ENCODE measurements at places on chromosomes 12 and 14. TPM values are rescaled to one million over a fixed set of nuclear protein-coding genes. Genes with fewer than 3 reads are reported as not detected.

- no peak for DNase-seq
- H3K27ac ChIP-seq = no peak overlapping the region
- no peaks in the 10 kb centered on the region for H3K36me3 ChIP-seq
- H3K4me1 ChIP-seq = peaks cover 6% of the 10 kb centered on the region
- H3K4me3 ChIP-seq = no peak overlapping the region
These were observed 154.9 kb upstream of the PZP start for GRCh38 chr12:9363145-9363544.

DNA sequence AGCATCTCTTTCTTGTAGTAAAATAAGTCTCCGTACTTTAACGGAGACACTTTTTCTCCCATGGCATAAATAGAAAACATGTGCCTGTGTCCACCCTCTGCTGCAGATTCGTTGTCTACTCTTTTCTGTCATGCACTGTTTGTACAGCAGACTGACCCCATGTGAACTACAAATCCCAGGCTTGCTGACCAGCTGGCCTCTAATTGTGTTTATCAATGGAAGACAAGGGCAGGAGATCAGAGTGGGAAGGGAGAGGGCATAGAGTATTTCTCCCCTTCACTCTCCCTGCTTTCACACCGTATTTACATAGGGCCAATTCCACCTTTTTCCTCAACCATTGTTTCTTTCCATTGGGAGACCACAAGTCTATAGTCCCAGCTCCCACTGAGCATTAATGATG lies 31.0 kb upstream of the TMTC2 start:
- no peak overlapping the region for H3K4me3 ChIP-seq
- H3K36me3 ChIP-seq = no peaks in the 10 kb centered on the region
- no peaks in the 10 kb centered on the region for H3K27me3 ChIP-seq
- no peak overlapping the region for H3K27ac ChIP-seq
- DNase-seq = no peak

GRCh38 chr12:81759190-81760051 lies at the start of gene PPFIA2:
Gene PPFIA2 (minus strand): TSS chr12:81759350.
- H3K27me3 ChIP-seq = peaks cover 35% of the 10 kb centered on the region
- peak within 1 kb of the TSS; percentile 80 for H3K4me3 ChIP-seq
- DNase-seq = no peak
- H3K27ac ChIP-seq = no peak within 1 kb of the TSS

- DNase-seq = no peak
- peaks cover 10% of the 10 kb centered on the region for H3K36me3 ChIP-seq
- no peak overlapping the region for H3K27ac ChIP-seq
- H3K27me3 ChIP-seq = no peaks in the 10 kb centered on the region
- no peaks in the 10 kb centered on the region for H3K4me1 ChIP-seq
These were observed 168.7 kb downstream of the AEBP2 start for GRCh38 chr12:19608039-19608438.

DNA sequence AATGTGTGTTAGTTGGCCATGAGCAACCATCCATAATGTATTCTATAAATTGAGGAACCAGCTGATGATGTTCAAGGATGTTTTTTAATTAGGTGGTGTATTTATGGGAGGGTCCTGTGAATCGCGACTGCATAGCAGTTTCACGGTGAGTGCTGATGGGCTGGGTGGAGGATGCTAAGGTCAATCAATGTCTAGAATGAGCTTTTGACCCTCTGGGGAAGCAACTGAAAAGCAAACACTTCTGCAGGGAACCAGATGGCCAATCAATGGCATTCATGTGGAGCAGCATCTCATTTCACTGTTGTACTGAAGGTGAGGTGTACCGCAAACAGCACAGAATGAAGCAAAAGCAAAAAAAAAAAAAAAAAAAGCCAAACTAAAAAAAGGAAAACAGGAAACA lies 676.1 kb upstream of the TMEM132C start:
- no peaks in the 10 kb centered on the region for H3K36me3 ChIP-seq
- no peak for DNase-seq
- no peak overlapping the region for H3K4me3 ChIP-seq

- no peak for DNase-seq
- no peaks in the 10 kb centered on the region for H3K36me3 ChIP-seq
- peaks cover 17% of the 10 kb centered on the region for H3K4me1 ChIP-seq
- no peak overlapping the region for H3K27ac ChIP-seq
- no peaks in the 10 kb centered on the region for H3K27me3 ChIP-seq
These were observed 4.2 kb downstream of the NOC4L start for GRCh38 chr12:132148368-132149045.

GRCh38 chr12:91744597-91744996 lies 401.0 kb downstream of the BTG1 start:
- DNase-seq = no peak
- no peak overlapping the region for H3K27ac ChIP-seq
- H3K4me1 ChIP-seq = no peaks in the 10 kb centered on the region
- H3K4me3 ChIP-seq = no peak overlapping the region

DNA sequence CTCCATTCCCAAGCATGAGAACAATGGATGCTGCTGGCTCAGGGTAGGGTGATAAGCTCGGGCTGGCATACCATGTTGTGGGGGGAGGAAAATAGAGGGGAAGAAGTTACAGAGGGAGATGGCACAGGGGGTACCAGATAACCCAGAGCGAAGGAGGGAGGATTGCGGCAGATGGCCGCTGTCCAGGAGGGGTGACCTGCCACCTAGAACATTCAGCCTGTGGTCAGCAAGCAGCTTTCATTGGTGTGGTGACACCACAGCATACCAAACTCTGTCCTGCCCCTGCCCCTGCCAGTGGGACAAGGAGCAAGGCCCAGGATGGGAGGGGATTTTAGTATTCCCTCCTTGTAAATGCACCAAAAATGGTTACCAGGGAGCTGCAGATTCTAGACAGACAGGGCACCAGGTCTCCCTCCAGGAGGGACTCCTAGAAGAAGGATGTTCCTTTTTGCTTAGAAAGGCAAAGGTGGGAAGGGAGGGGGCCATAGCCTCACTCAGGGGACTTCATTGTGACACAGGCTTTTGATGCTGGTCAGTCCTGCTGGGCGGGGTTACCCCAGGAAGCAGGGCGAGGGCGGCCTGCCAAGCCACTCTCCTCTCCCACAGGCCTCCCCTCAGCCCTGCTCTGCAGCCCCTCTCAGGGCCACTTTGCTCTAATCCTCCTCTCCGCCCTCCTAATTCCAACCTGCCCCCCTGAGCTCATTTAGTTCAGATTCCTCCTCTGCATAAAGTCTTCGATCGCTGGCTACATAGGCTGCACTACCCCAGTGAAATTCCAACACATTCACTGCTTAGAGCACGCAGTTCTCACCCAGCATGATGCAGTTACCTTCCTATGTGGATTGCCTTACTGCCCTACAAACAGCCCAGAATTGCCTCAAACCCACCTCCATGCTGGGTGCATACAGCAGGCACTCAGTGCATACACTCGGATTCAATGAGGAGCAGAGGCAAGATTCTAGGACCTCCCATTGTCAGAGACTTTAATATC lies 36.0 kb upstream of the PLEKHG6 start:
- DNase-seq = no peak
- no peak overlapping the region for H3K4me3 ChIP-seq
- no peaks in the 10 kb centered on the region for H3K36me3 ChIP-seq
- H3K27me3 ChIP-seq = no peaks in the 10 kb centered on the region
- H3K4me1 ChIP-seq = peaks cover 12% of the 10 kb centered on the region
- no peak overlapping the region for H3K27ac ChIP-seq

DNA sequence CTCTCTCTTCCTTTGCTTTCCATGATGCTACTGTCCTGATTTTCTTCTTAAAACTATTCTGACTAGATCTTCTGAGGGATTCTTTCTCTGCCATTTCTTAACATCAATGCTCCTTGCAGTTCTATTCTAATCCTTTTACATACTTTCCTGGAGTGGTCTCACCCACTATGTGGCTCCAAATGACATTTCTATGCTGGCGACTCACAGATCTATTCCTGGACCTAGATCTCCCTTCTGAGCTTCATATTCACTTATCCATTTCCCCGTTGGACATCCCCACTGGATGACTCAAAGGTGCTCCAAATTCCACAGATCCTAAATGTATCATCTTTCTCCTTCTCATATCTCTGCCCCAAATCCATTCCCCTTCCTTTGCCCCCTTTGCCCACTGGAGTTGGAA lies 4.1 kb downstream of the TEP1 start:
- peaks cover 23% of the 10 kb centered on the region for H3K4me1 ChIP-seq
- H3K27me3 ChIP-seq = no peaks in the 10 kb centered on the region
- peaks cover 34% of the 10 kb centered on the region for H3K36me3 ChIP-seq

- no peak overlapping the region for H3K4me3 ChIP-seq
- H3K36me3 ChIP-seq = no peaks in the 10 kb centered on the region
- DNase-seq = no peak
- H3K27ac ChIP-seq = no peak overlapping the region
- peaks cover 7% of the 10 kb centered on the region for H3K4me1 ChIP-seq
- no peaks in the 10 kb centered on the region for H3K27me3 ChIP-seq
These were observed 1.5 kb upstream of the SLC25A47 start for GRCh38 chr14:100321473-100322137.

DNA sequence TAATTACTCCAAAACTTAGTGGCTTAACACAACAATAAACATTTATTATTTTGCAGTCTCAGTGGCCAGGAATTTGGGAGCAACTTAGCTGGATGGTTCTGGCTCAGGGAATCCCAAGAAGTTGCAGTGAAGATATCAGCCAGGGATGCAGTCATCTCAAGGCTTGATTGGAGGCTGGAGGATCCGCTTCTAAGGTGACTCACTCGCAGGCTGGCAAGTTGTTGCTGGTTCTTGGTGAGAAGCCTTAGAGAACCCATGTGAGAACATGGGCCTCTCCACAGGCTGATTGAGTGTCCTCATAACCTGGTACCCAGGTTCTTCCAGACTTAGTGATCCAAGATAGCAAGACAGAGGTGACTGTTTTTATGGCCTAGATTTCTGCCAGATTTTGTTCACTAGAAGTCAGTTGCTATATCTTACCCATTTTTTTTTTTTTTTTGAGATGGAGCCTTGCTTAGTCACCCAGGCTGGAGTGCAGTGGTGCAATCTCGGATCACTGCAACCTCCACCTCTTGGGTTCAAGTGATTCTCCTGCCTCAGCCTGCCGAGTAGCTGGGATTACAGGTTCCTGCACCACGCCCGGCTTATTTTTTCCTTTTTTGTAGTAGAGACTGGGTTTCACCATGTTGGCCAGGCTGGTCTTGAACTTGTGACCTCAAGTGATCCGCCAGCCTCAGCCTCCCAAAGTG lies 32.5 kb downstream of the BRMS1L start:
- H3K36me3 ChIP-seq = peaks cover 25% of the 10 kb centered on the region
- H3K4me3 ChIP-seq = no peak overlapping the region
- no peaks in the 10 kb centered on the region for H3K4me1 ChIP-seq
- no peak for DNase-seq

DNA sequence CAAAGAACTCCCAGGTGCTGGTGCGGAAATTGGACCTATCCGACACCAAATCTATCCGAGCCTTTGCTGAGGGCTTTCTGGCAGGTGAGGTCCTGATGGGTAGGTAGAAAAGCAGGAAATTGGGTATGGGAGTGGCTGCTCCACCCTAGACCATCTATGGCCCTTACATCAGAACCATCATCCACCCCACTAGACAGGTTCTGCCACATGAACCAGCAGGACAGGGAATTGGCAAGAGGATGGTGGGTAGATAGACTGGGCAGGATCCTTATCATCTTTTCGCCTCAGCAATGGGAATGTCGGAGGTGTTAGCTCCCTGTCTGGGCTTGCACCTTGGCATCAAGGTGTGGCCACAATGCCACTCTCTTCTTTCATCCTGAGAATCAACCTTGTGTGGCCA lies 23.5 kb downstream of the RDH12 start:
- H3K4me1 ChIP-seq = peaks cover 3% of the 10 kb centered on the region
- H3K27me3 ChIP-seq = peaks cover 92% of the 10 kb centered on the region
- no peak for DNase-seq
- H3K36me3 ChIP-seq = no peaks in the 10 kb centered on the region
- no peak overlapping the region for H3K27ac ChIP-seq
- no peak overlapping the region for H3K4me3 ChIP-seq

DNA sequence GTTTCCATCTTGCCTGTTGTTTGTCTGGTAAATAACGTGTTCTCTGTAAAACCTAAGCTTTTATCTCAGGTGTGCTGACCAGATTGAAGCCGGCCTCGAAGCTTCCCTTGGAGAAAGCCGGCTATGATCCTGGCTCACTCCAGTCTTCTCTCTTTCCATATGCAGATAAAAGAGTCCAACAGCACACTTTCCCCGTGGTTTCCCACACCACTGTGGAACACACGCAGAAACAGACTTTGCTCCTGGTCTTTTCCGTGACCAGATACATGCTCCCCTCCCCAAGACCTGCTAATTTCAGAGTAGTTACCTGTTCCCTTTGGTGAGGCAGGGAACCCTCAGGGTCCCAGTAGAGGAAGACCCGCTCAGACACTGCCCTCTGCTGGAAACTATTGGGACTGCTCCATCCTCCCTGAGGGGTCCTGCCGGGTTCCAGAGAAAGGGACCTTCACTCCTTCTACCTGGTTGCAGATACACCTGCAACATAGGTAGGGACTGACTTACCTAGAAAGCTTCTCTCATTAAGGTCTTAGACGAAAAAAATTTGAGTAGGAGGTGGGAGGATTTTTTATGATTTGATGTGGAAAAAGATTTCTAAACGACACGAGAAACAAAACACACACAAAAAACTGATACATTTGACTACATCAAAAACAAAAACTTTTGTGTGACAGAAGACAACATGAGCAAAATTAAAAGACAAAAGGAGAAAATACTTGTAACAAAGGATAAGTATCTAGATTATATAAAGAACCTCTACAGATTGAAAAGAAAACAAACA lies 415.4 kb upstream of the CCDC196 start:
- no peaks in the 10 kb centered on the region for H3K36me3 ChIP-seq
- H3K4me1 ChIP-seq = no peaks in the 10 kb centered on the region
- no peaks in the 10 kb centered on the region for H3K27me3 ChIP-seq
- no peak overlapping the region for H3K27ac ChIP-seq

GRCh38 chr14:63178912-63179311 lies 25.3 kb upstream of the RHOJ start:
- DNase-seq = no peak
- H3K27ac ChIP-seq = no peak overlapping the region
- no peaks in the 10 kb centered on the region for H3K36me3 ChIP-seq
- H3K4me1 ChIP-seq = peaks cover under 1% of the 10 kb centered on the region

DNA sequence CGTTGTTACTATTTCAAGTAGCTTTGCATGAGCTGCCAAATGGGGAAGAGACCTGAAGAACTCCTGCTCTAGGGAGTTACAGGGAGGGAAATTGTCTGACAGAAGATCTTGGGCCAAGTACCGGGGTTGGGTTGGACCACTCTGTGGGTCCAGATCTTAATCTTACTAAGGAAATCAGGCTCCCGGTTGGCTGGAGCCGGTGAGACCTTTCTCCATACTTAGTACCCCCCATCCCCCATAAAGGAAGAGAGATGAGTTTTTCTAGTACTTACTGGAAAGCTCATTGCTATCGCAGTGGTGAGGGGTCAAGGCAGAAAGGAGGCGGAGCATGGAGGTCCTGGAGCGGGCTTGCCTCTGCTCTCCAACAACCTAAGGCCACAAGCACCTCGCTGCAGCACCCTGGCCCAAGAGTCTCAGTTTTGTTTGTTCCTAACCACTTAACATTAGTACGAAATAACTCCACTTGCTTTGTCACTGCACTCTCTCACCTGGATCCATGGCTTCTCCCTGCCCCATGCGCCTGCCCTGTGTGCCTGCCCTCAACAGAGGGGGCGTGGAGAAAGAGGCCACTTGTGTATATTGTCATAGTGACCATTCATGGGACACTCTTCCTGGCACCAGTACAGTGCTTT lies 6.8 kb upstream of the UNC119B start:
- H3K27me3 ChIP-seq = no peaks in the 10 kb centered on the region
- no peak overlapping the region for H3K4me3 ChIP-seq

- H3K4me1 ChIP-seq = no peaks in the 10 kb centered on the region
- no peaks in the 10 kb centered on the region for H3K36me3 ChIP-seq
- H3K27me3 ChIP-seq = no peaks in the 10 kb centered on the region
- DNase-seq = no peak
- no peak overlapping the region for H3K27ac ChIP-seq
These were observed 282.1 kb downstream of the RPS29 start for GRCh38 chr14:49303946-49304516.

Gene TEX22
- total RNA-seq = 3.1 TPM

Gene SCNN1A
- total RNA-seq = 3.2 TPM
